Mesothelial cell of epicardium (in vitro differentiated cells): ENCODE measurements at places on chromosomes 12 and 14.

DNA sequence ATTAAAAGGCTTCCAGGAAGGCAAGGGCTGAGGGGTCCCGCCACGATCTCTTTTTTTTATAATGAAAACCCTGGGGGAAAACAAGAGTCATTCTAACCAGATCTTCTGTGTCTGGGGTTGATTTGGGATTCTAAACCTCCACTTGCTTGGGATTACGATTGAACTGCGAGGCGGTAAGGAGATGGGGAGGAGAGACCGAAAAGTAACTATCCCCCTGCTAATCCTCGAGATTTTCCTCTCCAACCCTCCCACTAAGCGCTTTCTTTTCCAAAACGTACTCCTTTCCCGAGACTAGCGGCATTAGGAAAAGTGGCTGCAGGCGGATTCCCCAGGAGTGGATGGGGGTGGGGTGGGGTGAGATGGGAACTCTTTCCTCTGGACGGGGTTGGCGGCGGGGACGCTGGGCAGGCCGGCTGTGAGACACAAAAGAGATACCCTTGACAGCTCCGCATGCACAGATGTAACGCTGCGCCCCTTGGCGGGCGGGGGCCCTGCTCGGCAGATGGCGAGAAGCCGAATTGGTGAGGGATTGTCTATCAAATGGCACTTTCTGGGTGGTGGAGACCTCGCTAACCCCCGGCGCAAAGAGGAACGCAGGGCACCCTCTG is 830 bp upstream of the SRRM4 start:
- DNase-seq = no peak

GRCh38 chr14:69713209-69713781 is 53.6 kb upstream of the SRSF5 start:
- no peak for DNase-seq

- no peak for DNase-seq
These were observed 1004.4 kb downstream of the AACS start for GRCh38 chr12:126069549-126070165.

- DNase-seq = no peak
These were observed 9.6 kb upstream of the PHC1 start for GRCh38 chr12:8904665-8905064.

DNA sequence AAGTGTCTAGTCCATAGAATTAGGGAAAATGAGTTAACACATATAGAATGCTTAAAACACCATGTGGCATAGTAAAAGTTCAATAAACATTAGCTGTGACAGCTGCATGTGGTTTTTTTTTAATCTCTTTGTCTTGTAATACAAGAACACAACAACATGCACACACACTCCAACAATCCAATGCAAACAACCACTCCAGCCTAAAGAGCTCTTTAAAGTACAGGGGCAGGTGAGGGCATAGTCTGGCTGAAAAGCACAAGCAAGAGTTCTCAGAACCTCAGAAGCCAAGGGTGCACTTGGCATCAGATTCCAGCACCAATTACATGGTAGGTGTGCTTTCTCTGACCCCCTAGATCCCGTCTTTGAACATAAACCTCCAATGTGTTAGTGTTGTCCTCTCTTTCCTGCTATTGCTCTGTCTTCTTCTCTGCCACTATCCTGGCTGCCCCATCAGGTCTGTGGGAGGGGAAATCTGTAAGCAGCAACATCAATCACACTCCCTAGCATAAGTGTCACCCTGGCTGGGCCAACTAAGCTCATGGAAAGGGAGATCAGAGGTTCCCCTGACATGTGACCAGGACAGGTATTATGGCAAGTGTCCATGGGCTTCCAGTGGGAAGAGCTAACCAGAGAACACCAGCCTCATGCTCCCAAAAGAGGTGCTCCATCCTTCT is 91.0 kb downstream of the SLC8A3 start:
- DNase-seq = no peak

DNA sequence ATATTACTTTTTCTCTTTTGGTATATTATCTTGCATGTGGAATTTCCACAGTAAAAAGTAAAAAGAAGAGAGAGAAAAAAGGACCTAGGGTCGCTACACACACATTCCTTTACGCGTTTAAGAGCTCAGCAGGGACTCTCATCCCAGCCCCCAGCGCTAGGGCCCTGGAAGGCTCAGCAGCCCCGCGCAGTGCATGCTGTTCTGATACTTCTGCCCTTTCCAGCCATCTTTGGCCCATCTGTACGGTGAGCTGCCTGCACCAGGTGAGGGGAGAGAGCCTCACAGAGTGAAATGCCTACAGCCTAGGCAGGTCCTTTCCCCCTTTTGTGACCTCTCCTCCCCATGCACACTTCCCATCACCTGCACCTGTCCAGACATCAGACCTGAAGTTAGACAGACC is 1.6 kb upstream of the LTBR start:
- DNase-seq = no peak

DNA sequence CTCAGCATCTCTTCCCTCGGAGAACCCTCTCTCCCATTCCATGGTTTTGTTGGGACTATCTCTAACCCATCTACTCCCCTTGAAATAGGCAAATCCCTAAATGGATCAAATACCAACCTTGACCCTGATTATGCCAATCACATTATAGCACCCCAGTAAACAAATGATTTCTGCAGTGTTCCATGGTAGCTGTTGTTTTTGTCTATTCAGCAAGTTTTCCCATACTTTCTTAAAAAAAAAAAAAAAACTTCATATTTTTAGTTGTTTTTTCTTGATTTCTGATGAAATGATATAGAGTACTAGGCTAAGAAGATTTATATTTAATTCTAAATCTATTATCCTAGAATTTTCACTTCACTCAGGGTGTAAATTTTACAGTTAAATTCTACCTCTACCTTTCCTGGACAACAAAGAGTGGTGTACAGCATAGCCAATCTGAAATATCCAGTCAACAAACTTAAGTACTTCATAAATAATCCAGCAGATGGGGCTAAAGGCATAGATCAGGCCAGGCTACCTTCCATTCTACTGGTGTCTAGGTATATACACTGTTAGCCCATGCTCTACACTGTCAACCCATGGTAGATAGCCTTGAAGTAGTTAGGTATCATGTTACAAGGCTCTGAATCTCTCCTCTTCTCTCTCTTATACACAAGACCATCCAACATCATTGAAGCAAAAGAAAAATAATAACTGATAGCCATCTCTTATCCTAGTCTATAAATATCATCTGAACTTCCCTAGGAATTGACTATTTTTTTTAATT is 82.2 kb downstream of the PLEKHG7 start:
- DNase-seq = no peak

- no peak for DNase-seq
These were observed 244.8 kb downstream of the TMTC2 start for GRCh38 chr12:82931349-82932116.

- no peak for DNase-seq
These were observed 153.0 kb upstream of the DIO2 start for GRCh38 chr14:80364274-80364673.

GRCh38 chr12:18828483-18828882 is 90.6 kb downstream of the CAPZA3 start:
- DNase-seq = no peak
